ENCODE measurements at places on chromosomes 4 and X.

- DNase-seq: no peak
Measured at GRCh38 chr4:184433258-184433892, 41.0 kb downstream of the IRF2 start.

DNA sequence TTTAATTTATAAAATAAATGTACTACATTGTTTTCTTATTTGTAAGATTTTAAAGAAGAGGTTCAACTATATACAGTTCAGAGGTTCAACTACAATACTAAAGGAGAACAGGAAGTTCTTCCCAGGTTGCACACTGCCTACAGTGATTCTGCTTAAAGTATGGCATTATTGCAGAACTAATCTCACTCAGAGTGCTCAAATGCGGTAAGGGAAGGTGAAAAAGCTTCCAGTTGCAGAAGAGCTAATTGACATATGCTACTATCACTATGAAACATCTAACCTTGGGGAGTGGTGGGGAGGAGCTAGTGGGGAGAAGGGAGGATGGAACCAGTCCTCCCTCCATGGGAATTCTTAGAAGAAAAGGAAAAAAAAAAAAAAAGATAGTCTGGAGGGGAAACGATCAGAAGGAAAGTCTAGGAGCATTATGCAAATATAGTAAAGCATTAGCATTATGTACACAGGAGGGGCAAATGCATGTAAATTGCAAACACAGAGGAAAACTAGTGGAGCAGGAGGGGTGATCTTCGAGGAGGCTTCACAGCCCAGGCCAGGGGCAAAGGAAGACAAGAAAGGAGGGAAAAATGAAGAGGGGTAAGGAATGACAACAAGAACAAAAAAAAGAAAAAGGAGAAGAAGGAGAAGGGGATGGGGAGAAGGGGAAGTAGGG lies 32.0 kb upstream of the MMAA start:
- DNase-seq: no peak

DNA sequence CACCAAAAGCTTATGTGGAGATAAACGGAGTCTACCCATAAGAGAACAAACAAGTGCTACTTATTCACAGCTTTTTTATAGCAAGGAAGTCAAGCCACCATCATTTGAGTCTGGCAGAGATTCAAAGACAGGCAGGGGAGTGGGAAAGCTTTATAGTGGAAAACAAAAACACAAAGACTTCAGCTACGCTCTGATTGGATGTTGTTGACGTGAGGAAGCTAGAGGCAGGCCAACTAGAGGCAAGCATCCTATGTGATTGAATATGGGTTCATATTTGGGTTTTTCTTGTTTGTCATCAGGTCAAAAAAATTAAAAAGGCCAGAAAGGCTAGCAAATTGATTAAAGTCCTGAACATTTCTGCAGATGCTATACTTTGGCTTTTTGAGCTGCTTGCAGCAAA lies 719 bp upstream of the TCEAL4 start:
- peak; percentile 9 for DNase-seq

DNA sequence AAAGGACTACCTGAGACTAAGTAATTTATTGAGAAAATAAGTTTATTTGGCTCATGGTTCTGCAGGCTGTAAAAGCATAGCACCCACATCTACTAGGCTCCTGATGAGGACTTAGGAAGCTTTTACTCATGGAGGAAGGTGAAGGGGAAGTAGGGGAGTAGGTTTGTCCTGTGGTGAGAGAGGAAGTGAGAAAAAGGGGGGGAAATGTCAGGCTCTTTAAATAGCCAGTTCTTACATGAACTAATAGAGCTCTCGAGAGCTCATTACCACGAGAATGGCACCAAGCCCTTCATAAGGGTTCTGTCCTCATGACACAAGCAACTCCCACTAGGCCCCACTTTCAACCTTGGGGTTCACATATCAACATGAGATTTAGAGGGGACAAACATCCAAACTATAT lies 125.5 kb upstream of the NRK start:
- no peak for DNase-seq

DNA sequence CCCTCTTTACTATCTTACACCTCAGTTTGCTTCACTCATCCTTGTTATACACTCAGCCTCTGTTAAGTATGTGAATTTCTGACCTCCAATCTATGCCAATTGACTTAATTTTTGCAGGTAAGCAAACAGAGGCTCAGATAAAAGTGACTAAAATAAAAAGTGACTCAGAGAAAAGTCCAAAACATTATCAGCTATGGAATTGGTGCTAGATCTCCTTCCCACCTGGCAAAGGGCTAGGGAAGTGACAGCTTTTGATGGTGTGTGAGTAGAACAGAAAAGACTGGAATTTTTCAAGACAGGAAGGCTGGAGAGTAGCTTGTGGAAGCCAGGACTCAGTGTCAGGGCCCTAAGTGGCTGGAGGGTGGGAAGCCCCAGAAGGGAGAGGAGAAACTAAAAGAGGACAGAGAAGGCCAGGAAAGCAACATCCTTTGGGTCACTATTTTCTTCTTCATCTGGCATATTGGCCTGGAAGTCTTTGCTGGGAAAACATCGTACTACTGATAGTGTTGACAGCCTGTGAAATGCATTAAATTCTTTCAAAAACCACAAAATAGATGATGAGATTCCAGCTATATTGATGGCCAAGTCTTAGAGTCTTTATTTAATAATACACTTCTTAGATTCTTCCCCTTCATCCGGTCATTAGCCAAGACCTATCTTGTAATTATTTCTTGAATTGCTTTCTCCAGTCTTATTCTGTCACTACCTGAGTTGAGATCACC lies 392.8 kb downstream of the RAPGEF2 start:
- DNase-seq: no peak
